ENCODE measurements at places on chromosomes 3 and 15.

- DNase-seq: peak; percentile 23
These were observed 2.3 kb downstream of the GRIP2 start for GRCh38 chr3:14537590-14538450.

- no peak for DNase-seq
These were observed 44.0 kb downstream of the PLSCR2 start for GRCh38 chr3:146425341-146425740.

DNA sequence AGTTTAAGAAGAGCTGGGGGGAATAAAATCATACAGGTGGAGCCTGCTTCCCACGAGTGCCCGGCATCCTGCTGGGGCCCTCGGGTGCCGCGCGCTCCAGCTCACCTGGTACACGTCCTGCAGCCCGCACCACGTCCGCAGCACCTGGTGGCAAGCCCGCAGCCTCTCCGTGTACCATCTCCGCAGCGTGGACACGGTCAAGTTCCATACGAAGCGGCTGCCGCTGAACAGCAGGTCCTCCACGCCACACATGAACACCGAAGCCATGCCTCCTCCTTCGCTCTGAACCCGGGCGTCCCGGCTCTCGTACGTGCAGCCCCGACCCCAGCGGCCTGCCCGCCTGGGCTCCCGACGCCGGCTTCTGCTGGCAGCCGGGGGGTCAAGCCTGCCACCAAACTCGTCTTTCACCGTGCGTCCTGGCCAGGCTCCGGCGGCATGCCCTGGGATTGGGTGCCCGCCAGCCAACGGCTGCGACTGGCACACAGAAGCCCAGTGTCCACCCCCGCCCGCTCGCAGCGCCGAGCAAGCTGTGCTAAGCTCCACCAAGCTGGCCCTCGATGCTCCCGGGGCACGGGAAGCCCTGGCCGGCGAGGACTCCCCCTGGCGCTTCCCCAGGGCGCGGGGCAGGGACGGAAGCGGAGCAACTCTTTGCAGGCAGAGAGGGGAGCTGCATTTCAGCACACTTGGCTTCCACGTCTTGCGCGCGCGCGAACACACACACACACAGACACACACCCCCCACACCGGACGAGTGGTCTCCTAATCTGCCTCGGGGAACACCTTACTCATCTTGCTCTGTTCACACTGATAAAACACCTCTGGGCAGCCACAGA, at the start of gene FRMD4B:
Gene FRMD4B (minus strand): TSS at position 366 of the 833 bp plus-strand sequence. CDS start 99 bp downstream, at position 267.
- DNase-seq: no peak

GRCh38 chr3:83802801-83803200, 1156.0 kb upstream of the CADM2 start:
- DNase-seq: no peak

DNA sequence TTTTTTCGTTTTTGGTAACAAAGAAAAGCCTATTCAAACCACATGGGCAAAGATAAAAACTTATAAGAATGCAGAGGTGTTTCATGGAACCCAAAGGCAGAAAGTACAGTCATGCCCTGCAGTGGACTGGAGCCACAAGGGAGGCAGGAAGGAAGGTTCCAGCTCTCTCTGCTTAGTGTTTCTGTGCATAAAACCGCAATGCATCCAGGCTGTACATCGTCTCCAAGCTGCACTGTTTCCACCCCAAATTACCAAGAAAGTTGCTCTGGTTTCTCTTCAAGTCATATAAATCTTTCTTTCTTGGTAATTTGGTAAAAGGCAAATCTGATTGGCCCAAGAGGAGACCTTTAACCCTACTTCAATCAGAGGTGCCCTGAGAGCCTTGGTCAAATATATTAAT, 15.8 kb downstream of the TRAT1 start:
- no peak for DNase-seq

- no peak for DNase-seq
These were observed 328.2 kb downstream of the SHQ1 start for GRCh38 chr3:72519946-72520604.

DNA sequence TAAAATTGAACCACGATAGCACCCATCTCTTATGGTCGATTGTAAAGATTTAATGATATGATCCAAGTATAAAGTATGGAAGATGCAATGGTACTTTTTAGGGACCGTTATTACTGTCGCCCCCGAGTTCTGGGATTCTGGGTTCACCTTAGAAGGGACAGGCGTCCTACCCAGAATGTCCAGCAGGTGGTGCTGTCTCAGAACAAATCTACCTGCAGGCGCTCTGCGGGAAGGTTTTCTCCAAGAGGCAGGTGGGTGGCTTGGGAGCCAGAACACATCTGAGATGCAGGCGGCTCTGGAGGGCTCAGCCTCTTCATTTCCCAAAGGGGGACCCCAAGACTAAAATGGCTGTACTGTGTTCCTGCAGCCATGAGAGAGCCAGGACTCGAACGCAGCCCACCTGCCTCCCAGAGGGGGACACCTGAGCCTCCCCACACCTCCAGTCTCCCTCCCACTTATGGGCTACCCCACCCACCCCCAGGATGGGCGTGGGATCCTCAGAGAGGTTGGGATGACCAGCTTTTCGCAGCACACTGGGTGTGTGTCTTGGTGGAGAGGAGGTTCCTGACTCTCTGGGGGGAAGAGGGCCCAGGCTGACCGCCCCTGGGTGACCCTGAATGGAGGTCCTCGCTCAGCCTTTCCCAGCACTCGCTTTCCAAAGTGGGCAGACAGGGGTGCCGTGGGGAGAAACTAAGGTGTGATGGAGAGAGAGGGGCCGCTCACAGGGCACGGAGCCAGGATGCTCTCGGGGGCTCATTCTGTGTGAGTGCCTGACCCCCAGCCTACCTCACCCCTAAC, 28.1 kb upstream of the CORO2B start:
- peak; percentile 72 for DNase-seq

- no peak for DNase-seq
These were observed 16.1 kb downstream of the DNAJA4 start for GRCh38 chr15:78280319-78281072.

- no peak for DNase-seq
These were observed 178.2 kb upstream of the LPP start for GRCh38 chr3:187975561-187976364.

DNA sequence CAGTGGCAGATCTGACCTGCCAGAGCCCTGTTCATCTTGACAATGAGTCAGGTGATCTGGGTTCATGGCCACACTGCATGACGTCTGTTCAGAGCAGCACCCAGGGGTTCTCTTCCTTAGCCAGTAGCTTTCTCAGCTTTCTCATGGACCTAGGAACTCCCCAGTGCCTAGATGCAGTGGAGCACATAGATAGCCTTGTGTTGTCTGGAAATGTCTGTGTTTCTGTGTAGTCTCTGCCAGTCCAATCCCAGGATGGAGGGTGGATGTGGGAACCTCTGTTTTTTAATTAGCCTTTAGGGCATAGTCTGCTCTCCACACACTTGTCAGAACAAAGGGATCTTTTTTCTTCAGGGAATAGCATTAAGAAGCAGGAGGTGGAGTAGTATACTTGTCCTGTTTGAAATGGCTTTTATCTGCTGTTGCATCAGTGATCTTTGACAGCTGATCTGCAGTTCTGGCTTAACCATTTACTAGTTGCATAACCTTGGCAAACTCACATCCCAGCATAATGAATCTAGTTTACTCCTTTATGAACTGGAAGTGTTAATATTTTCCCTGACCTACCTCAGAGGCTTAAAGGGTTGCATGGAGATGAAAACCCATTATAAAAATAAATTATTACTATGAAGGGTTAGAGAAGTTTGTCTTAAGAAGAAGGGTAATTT, 16.1 kb upstream of the CACNA1D start:
- no peak for DNase-seq

GRCh38 chr3:138180375-138181029, 5.8 kb upstream of the DBR1 start:
- peak; percentile 11 for DNase-seq

DNA sequence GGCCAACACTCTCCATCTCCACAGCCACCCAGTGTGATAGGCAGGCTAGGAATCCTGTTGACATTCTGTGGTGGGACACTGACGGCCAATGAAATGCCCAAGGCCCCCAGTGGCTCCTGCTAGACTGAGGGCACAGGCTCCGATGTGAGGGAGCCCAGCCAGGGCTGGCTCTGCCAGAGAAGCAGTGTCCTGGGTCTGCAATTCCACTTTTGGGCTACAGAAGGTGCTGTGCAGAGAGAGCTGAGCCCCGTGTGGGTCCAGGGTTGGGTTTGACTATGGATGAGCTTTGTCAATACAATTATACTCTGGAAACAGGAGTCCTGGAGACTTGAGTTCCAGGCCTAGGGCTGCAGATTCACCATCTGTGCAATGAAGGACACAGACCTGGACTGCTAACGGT, 55.7 kb upstream of the TMEM115 start:
- no peak for DNase-seq

DNA sequence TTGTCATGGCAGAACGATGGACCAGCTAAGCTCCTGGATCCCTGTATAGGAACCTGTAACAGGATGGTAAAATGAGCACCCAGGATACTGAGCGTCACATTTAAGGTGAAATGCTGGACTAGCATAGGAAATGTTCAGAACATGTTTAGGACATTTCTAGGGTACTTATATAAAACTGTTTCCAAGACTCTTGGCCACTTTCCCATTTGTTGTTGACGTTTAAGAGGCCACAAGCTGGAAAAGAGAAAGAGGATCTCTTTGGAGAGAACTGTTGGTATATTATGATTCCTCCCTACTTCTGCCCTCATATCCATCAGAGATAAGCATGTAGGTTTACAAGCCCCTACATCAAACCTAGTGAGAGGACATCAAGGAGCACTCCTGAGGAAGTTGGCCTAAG, 57.5 kb downstream of the SCN11A start:
- DNase-seq: no peak

- DNase-seq: no peak
These were observed 7.6 kb upstream of the ARHGEF26 start for GRCh38 chr3:154113609-154114008.

DNA sequence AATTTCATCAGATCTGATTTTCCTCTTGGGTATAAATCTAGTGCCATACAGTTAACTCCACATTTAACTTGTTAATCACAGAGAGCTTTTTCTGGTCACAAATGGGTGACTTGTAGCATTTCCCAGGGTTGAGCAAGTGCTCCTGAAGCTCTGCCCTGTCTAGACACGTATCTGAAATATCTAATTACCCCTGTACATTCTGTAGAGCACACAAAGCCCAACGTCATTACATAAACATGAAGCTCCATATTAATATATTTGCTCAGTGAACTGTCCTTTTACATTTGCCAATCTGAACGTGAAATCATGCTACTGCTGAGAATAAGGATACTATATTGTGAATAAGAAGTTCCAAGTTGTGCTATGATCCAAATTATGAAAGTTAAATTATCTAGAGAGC, 49.0 kb downstream of the THBS1 start:
- no peak for DNase-seq

GRCh38 chr3:66195347-66195783, 25.4 kb upstream of the SLC25A26 start:
- peak; percentile 19 for DNase-seq

- DNase-seq: no peak
These were observed 4.8 kb downstream of the LYSMD2 start for GRCh38 chr15:51732646-51733045.

DNA sequence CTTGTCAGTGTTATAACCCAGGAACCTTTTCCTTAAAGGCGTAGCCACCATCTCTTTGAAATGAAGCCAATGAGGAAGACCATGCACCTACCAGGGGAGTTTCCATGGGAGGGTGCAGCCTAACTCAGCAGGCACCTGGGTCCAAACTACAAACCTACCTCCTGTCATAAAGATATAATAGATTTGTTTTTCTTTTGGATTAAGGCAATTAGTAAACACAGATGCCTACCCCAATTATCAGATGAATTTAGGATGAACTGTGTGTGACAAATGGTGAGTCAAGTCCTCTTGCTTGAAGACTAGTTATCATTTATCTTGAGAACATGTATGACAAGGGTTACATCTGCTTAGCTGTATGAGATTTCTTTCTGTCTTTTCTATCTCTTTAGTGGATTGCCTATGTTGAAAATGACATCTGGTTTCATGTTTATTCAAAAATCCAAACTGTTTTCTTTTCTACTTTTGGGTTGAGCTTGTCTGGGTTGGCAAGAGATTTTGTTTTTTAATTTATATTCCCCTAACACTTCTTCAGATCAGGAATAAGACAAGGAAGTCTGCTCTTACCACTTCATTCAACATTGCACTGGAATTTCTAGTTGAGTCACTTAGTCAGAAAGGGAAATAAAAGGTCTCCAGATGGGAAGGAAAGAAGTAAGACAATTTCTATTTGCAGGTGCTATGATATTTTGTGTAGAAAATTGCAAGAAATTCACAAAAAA, 149.9 kb downstream of the NEK10 start:
- no peak for DNase-seq

- DNase-seq: no peak
These were observed 4.5 kb upstream of the IL17RC start for GRCh38 chr3:9912294-9912935.

DNA sequence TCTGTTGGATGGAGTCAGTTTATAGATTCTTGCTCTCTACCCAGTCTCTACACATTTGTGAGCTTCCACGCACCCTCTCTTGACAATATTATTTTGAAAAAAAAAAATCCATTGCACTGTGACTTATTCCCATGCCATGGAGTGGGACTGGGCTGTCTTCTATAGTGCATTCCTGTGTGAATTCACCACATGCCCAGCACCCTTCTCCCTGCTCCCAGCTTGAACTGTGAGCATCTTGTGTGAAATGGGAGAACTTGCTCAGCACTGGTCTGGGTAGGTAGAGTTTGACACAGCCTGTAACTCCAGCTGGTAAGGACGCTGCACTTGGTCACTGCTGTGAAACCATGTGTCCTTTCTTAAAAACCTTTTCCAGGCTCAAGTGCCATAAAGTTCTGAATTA, 91.9 kb downstream of the ARNT2 start:
- no peak for DNase-seq

GRCh38 chr3:171835116-171835515, 8.0 kb upstream of the TMEM212 start:
- no peak for DNase-seq

DNA sequence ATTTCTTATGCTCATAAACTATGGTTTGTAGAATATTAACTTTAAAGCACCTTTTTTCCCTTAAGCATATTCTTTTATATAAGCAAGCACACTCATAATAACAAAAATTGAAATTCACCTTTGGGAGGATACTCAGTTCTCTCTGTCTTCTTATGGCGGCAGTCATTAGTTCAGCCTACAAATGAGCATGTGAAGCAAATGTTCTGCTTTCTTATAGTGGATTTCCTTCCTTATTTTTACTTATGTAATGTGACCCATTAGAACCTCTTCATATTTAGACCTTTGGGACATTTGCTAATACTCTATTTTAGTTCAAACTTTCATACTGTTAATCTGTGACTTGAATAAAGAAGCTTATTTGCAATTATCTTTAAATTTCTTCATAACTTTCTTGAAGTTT, at the start of gene P2RY13:
Gene P2RY13 (minus strand): TSS at position 187 of the 400 bp plus-strand sequence. CDS start 21 bp downstream, at position 166.
- DNase-seq: no peak

DNA sequence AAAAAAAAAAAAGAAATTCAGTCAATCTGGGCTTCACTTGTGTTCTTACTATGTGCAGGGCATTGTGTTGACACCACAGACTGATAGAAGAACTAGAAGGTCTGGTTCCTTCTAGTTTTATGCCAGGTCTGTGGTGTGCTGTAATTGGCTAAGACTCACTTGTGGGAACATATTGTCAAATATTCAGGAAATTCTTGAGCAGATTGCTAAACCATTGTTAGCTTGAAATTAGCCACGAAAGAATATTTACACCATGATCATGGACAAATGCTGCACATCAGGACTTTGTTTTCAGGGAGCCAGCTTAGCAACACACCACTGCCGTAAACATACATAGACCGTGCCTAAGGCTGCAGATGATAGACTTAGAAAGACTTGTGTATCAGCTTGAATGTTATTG, 74.6 kb downstream of the GTPBP8 start:
- no peak for DNase-seq

- DNase-seq: no peak
These were observed 329.1 kb downstream of the VGLL3 start for GRCh38 chr3:86661817-86662216.
